ENCODE measurements at places on chromosomes 7 and 10. TPM values are rescaled to one million over a fixed set of nuclear protein-coding genes. Genes with fewer than 3 reads are reported as not detected.

DNA sequence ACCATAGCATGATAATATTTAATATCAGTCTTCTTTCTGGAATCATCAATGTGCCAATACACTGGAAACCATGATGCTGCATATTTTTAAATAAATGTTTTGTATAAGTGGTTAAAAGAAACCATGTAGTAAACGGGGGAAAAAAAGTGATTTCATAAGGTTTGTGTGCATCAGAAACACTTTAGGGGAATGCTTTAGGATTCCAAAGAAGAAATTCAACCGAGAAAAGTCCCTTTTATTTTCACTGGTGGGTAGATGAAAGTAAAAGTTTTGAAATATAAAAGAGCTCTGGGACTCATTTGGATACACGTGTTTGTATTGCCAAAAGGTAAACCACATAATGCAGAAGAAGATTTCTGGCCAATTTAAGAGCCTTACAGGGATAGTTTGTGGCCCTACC, 11.9 kb upstream of the MACC1 start:
- DNase-seq, result no peak

DNA sequence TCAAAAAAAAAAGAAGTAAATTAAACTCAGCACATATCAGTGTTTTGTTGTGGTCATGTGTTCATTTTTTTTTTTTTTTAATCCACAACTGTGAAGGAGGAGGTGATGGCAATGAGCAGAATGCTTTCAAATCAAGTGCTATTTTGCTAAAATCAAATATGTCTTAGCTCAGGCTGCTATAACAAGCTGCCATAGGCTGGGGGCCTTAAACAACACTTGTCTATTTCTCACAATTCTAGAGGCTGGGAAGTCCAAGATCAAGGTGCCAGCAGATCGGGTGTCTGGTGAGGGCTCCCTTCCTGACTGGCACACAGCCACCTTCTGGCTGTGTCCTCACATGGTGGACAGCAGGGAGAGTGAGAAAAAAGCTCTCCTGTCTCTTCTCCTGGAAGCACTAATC, 203.9 kb downstream of the FAM107B start:
- no peak for DNase-seq

GRCh38 chr7:75943864-75944263, 28.9 kb downstream of the POR start:
- no peak for DNase-seq

DNA sequence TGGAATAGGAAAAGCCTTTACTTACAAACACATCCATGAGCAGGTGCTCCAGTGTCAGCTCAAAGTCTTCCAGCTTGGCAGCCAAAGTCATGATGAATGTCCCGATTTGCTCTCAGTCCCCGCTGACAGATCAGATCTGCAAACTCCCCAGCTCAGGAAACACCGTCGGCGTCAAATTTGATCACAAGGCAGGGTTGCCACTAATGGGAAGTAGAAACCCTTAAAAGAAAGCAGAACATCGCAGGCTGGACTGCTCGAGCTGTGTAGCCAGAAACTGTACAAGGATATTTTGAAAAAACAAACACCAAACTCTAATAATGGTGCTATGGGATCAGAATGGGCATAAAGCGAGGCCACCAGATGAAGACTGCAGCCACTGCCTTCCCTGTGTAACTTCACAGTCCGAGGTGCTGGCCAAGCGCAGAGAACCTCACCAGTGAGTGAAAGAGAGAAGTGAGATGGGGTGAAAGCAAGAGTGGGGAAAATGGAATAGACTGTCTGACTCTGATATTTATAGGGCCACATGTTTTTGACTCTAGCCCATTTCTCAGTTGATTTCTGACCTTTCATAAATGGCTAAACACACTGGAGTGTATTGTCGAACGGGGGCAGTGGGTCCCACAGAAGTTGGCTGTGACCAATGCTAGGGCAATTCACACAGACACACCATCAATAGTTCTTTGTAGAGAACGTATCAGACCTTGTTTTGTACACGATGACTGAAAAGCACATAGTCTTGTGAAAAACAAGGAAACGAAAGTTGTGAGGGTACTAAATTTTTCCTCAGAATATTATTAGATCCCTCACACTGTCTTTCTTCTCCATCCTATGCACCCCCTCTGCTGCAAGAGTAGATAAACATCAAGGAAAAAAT, 306.2 kb downstream of the FRMD4A start:
- DNase-seq, result no peak

GRCh38 chr7:151520419-151521261, 945 bp upstream of the RHEB start:
- no peak for DNase-seq

OR2A5 gene
- total RNA-seq, result not detected

TRIL gene
- 0.97 TPM for total RNA-seq

DNA sequence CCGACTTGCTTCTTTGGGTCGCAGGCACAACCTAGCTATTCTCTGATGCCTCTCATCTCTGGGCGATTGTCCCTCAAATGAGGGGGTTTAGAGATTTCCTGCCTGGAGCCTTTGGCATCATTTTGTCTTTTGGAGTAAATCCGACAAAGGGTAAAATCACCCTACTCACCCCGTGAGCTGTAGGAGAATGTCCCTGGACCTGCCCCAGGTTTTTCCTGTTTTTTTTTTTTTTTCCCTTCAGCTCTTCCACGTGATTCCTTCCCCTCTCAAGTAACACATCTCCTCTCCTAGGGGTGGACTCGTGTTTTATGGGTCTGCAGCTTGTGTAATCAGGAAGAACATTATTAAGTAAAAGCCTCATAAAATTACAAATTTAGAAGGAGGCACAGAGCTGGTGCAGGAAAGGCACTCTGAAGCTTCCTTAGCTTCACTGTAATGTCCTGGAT, 128.4 kb upstream of the ZNF746 start:
- DNase-seq, result no peak

DCLRE1A gene
- total RNA-seq, result 5.4 TPM

TMEM213 gene
- not detected for total RNA-seq

SDHAF3 gene
- total RNA-seq, result 7.1 TPM

GRCh38 chr7:137825489-137825888, 21.3 kb downstream of the DGKI start:
- no peak for DNase-seq

ADRB1 gene
- 0.97 TPM for total RNA-seq

DNA sequence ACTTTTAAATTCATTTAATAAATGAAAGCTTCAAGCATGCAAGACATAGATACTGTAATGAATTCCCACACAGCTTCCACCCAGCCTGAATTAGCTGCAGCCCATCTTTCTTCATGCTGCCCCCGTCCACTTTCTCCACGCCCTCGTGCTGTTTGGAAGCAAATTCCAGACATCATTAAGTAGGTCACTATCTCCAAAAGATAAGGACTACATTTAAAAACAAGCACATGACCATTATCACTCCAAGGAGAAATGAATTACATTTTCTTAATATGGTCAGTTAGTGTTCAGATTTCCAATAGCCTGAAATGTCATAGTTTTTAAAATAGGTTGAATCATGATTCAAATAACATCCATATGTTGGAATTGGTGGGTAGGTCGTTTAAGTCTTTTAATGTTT, 24.3 kb downstream of the LMTK2 start:
- no peak for DNase-seq

DNA sequence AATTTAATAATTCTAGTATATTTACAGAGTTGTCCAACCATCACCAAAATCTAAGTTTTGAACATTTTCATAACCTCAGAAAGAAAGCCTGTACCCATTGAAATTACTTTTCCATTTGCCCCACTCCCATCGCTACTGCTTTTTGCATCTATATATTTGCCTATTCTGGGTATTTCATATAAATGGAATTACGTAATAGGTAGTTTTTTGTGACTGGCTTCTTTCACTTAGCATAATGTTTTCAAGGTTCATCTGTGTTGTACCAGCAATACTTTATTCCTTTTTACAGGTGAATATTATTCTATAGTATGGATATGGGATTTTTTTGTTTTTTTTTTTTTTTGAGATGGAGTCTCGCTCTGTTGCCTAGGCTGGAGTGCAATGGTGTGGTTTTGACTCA, 22.6 kb downstream of the KIF11 start:
- no peak for DNase-seq

- no peak for DNase-seq
These were observed 44.8 kb upstream of the CUX1 start for GRCh38 chr7:101772508-101773211.

KIF5B gene
- 159 TPM for total RNA-seq
